ENCODE measurements at places on chromosomes 1 and 21.

DNA sequence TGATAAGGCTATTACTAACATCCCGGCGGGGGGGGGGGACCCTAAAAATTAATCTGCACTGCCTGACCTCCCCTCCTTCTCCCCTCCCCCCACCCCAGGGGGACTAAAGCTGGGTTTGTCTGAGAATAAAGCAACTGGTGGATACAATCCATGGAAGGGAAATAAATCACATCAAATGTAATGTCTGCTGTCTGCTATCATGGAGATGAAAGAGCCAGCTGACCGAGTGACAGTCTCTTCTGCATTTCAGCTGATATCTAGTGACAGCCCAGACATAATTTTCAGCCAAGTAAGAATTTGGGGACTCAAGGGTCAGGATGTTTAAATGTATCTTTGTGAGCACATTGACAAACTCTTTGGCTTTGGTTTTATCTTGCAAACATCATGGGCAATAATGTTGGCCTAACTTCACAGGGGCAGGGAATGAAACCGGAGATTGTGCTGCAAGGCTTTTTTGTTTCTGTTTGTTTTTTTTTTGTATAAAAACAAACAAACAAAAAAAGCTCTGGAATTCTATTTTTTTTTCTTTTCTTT, 44.7 kb downstream of the HTR6 start:
- no peak for DNase-seq

DNA sequence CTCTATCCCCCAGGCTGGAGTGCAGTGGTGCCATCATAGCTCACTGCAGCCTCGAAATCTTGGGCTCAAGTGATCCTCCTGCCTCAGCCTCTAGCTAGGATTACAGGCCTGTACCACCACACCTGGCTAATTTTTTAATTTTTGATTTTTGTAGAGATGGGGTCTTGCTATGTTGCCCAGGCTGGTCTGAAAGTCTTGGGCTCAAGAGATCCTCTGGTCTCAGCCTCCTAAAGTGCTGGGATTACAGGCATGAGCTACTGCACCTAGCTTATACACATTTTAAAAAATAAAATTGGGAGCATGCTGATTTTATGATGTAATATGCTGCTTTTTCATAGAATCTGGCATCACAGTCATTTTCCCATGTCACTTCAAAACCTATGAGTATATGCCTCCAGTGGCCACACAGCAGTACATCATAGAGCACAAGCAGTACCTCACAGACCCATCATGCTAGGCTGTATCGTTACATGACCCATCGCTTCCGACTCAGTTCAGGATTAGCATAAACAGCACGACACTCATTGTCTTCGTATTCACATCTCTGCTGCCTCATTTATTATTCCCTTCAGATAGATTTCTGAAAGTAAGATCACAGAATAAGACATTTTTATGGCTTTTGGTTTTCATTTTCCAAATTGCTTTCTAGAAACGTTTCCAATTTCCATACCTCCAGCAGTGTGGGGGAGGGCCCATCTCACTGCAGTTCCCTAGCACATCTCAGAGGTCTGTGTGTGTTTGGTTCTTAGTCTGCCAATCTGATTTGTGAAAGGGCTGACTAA, 35.9 kb upstream of the CCSAP start:
- no peak for DNase-seq

DNA sequence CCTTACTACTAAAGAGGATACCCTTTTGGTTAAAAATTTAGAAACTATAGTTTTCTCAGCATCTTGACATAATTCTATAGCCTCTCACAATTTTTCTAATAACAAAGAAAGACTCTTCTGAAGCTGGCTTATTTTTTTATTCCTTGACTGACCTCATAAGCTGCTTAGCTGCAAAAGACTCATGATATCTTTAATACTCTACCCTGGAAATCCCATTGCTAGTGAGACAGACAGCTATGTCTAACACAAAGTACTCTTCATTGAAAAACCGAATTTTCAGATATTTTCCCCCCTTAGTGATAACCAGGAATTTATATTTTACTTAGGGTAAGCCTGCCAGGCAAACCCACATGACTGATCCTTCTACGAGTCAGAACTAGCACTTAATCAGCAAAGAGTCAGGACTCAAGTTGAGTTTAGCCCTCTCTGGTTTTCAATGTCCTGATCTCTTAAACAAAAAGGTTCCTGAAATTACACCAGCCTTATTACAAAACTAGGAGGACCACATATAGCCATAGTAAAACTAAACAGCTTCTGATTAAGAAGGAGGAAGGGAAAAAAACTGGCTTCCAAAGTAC, 56.9 kb downstream of the ENAH start:
- no peak for DNase-seq

DNA sequence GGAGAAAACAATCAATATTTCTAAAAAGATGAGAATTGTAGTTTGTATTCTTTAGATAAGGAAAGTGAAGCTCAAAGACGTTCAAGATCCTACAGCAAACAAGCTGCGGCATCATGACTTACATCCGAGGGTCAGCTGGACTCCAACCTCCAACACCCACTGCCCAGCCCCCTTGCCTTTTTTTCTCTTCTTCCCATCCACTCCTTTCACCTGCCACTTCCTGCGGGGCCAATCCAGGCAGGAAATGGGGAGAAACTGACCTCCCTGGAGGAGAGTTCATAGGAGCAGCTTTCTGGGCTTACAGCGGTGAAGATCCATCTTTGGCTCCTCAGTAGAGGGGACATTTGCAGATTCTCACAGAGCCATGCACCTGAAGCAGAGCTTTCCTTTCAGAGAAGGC, 361.5 kb downstream of the PTPRU start:
- no peak for DNase-seq

- DNase-seq: no peak
These were observed 194.3 kb downstream of the KCTD3 start for GRCh38 chr1:215761446-215761845.

- no peak for DNase-seq
These were observed 99.9 kb upstream of the TIAM1 start for GRCh38 chr21:31443736-31444521.

DNA sequence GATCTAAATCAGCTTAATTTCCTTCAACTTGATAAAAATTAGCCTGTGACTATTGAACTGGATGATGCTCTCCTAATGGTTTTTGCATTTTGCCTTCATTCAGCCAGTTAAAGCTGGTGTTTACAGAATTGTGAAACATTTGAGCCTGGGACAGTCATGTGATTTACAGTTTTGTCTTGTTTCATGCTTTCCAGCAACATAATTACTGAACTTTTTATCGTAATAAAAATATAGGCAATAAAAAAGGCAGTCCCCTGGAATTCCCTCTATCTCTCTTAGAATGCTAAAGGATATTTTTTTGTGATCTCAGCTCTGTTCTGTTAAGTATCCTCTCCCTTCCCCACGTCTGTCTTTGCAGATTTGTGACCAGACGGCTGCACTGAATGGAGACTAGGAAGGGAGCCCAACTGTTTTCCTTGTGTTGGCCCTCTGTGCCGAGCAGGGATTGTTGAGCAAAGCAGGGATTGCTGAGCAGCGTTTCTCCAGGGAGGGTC, 70.3 kb upstream of the RGL1 start:
- no peak for DNase-seq

- DNase-seq: no peak
These were observed 320 bp downstream of the C1orf174 start for GRCh38 chr1:3899754-3900149.

DNA sequence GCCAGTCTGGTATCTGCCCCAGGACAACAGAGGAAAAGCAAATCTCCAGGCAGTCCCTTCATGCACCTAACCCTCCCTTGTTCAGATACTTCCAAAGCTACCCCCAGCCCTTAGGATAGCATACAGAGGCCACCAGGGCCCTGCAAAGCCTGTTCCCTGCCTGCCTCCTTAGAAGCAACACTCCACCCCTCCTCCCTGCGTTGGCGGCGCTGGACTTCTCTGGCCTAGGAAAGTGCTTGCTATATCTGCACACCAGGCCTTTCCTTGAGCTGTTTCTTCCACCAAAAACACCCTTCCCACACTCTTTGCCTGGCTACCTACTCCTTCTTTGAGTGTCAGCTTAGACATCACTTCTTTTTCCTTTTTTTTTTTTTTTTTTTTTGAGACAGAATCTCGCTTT, 61.3 kb downstream of the GRIK3 start:
- DNase-seq: no peak

- DNase-seq: no peak
These were observed 72.7 kb upstream of the TTC34 start for GRCh38 chr1:2874207-2874606.

DNA sequence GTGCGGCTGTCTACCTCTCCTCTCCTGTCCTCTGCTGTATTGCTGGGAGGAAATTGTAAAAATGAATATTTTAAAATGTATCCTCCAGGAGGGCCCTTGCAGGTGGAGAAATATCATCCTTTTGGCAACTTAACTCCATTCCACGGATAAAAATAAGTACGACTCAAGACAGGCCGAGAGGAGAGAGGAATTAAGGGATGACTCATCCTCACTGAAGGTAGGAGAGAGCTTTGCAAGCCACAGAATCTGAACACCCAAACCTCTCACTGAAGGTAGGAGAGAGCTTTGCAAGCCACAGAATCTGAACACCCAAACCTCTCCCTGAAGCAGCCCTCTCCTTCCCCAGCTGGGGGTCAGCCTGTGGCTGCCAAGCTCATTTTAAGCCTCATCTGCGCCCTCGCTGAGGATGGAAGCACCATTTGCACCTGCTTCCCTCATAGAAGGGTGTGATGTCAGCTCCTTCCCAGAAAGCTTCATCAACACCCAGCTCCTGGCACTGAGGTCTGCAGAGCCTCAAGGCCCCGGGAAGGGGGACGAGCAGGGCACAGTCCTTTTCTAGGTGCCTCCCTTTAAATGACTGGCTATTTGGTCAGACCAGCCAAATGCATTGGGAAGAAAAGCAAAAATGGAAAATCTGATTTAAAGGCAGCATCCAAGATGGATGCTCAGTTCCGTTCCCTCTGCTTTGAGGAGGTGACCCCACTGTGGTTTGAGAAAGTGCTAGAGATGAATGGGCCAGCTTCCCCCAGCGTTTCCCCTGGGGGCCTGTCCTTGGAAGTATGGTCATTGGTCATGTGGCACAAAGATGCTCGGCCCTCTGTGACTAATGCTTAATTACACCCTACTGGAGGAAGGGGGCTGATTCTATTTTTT, 12.9 kb upstream of the SELENON start:
- no peak for DNase-seq

- DNase-seq: no peak
These were observed 58.7 kb upstream of the STUM start for GRCh38 chr1:226489718-226490425.

DNA sequence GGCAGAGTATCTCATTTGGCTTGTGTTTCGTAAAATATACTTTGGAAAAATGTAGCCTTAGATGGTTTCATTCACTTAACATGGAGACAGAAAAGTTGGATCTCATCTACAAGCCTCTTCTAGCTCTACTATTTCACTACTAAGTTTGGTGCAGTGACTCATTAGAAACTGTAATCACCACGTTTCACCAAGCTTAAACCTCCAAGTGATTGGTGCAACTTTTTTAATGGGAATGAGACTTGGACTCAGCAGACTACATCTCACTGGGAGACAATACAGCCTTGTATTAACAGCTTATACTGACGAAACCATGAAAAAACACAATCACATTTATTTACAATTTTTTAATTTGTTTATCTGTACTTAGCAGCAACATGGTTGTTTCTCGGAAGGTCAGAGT, 29.9 kb upstream of the NRIP1 start:
- no peak for DNase-seq

DNA sequence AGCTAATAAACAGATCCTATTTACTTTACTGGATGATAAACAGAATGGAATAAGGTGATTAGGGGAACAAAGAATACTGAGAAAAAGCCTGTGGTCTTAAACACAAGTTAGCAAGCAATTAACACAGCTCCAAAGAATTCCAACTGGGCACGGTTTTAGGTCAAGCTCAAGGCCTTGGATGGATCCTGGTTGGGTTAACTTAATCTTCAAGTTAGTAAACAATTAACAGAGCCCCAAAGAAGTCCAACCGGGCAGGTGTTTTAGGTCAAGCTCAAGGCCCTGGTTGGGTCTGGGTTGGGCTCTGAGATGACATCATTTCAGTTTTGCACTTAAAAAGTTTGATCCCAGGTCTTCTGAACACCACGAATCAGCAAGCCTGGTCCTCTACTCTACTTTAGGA, 1086.3 kb upstream of the TMPRSS15 start:
- DNase-seq: no peak

Data from stimulated activated CD4-positive, alpha-beta T cell treated with anti-CD3 and anti-CD28 coated beads, TNF-alpha, amount 100 ng/mL, for 48 hours (primary cell).